Stimulated activated CD4-positive, alpha-beta T cell treated with anti-CD3 and anti-CD28 coated beads, Interleukin-2, amount 100 ng/mL, for 24 hours (primary cell): ENCODE measurements at places on chromosomes 1 and 21.

- no peak for DNase-seq
These were observed 240.0 kb downstream of the NUF2 start for GRCh38 chr1:163561580-163562295.

DNA sequence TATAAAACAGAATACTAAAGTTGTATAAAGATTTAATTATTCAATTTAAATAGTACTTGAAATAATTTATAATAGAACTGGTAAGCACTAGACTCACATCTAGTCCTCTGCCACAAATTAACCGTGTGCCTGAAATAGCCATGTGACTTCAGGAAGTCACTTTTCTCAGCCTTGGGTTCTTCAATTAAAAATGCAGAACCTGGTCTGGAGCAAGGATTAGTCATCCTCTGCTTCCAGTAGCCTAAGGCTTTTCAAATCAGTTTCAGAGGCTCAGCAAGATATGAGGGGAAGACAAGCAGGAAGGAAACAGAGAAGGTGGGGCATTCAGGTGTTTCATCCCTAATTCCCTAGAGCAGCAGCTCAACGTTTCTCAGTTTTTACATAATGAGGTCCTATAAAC lies 23.0 kb downstream of the DPH5 start:
- DNase-seq: no peak

DNA sequence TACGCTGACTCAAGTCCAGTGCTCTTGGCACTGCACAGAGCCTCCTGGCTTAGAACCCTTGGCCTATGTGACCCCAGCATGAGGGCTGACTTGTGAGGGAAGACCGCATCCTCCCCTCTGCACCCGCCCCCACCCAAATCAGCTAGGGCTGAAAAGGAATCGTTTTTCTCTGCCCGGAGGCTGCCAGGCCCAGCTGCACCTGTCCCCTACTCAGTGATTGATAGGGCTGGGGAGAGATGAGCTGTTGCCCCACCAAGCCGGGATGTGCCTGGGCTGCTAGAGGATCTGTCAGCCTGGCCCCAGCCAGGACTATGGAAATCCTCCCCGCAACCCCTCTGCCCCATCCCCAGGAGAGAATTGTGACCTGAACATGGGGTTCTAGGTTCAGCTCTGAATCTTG lies 20.6 kb downstream of the MYOG start:
- no peak for DNase-seq

- DNase-seq: no peak
These were observed 2.5 kb downstream of the IFI44 start for GRCh38 chr1:78652019-78652560.

DNA sequence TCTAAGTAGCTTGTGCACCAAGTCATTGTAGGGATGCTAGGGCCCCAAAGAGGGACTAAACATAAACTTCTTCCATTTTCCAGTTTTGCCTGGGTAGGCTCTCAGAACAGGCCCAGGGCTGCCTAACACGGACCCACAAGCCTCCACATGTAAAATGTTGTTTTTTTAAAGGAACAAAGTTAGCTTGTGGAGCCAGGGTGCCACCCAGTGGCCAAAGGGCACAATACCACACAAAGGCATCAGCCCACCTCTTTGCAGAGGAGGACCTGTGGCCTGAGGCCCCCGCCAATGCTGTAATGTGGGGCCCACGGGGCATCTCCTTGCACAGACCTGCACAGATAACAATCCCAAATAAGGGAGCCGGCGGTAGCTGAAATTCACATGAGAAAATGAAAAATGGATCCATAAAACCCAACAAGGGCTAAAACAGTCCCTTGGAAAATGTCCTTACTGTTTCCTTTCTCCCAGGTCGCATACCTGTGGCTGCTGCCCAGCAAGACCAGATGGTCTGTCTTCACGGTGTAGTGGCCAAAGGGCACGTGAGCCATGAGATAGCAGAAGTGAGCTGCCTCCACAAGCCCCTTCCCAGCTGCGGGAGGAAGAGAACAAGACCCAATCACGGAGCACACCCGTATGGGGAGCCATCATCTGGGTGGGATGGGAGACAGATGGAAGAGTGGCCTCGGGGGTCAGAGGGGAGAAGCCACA lies 23.8 kb downstream of the SEC16B start:
- DNase-seq: peak; percentile 47

- DNase-seq: no peak
These were observed 430 bp downstream of the BTG2 start for GRCh38 chr1:203305809-203306088.

GRCh38 chr1:2604844-2605508 lies 18.4 kb downstream of the PRXL2B start:
- DNase-seq: no peak

DNA sequence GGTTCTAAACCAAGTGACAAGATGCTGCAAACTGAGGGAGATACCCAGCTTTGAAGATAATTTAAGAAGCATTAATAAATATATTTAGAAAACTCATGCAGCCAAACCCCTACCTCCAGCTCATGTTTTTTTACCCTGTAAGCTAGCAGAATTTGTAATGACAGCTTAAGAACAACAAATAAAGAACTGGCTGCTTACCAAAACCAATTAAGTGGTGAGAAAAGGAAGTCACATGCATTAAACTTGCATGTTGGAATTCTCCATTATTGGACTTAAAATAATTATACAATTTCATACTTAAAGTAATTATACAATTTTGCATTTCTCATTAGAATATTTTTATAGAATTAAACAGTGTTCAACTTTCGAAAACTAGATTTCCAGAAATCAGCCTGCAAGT lies 75.6 kb upstream of the CNIH3 start:
- no peak for DNase-seq

- DNase-seq: no peak
These were observed 29.5 kb downstream of the DOP1B start for GRCh38 chr21:36186081-36186480.

DNA sequence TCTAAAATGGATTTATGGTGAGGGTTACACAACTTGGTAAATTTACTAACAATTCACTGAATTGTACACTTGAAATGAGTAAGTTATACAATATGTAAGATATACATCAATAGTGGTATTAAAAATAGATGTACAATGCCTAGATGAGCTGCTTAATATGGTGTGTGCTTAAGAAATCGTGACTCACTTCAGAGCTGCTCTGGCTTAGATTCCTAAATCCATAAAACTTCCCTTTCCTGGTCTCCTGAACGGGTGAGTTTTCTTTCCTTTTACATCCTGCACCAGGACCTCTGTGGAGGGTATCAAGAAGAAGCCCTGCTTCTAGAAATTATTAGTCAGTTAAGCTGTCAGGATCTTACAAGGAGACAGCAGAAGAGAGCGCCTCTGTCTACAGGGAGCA lies 30.4 kb downstream of the H3-3A start:
- DNase-seq: no peak

DNA sequence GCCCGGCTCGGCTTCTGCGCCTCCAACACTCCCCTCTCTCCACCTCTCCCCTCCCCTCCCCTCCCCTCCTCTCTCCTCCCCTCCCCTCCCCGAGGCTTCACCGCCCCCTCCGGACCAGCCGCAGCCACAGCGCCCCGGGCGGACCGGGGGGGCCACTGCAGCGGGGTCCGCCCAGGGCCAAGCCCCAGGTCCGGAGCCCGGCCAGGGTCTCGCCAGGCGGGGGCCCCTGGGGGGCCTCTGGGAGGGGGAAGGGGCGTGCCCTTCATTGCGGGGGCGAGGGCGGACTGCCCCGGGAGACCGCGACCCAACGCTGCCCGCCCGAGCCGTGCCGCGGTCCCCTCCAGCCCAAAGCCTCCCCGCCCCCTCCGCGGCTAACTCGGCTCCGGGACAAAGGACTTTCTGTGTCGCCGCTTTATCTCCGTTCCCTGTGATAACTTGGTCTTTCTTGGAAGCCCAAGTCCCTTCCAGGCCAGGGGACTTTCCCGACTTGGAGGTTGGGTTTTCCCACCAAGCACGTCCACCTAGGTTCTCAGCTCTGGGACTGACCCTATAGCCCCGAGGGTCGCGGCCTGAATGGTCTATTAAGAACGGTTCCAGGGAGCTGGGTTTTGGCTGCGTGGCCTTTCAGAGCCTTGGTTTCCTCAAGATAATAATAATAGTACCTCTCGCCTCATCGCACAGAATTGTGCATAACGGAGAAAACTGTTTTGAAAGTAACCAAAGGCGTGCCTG lies at the start of gene UBQLN4:
Gene UBQLN4 (minus strand): TSS at position 31 of the 732 bp plus-strand sequence. CDS start 97 bp downstream, outside the sequence.
- DNase-seq: peak; percentile 84

DNA sequence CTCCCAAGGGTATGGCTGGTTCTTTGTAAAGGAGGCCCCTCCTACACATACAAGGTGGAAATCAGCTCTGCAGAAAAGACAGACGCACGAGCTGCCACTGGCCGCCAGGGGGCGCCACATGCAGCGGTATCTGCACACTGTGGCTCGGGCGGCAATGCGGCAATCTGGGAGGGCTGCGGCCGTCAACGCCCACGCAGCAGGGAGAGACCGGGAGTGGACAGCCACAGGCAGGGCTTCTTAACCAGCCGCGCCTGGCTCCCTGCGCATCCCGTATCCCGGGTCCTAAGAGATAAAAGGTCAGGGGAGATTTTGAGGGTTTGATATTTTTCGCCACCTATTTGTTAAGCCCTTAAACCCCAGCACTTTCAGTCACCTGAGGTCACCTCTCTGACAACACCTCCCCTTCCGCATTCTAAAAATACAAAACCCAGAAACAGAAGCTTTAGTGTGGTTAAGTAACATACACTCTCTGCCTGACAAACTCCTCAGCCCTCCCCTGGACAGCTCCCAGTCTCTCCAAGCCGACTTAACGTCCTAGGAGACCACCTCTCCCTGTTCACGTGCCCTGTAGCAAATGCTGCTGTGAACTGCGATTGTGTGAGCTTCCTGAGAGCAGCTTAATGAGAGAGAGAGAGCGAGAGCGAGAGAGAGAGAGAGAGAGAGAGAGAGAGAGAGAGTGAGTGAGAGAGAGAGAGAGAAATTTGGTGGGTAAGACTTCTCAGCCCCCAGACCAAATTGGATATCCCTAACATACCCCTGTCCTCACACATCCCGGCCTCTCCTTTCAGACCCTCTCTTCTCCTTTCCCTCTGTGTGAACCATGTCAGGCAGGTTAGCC lies 13.5 kb upstream of the KCNA2 start:
- peak; percentile 92 for DNase-seq

DNA sequence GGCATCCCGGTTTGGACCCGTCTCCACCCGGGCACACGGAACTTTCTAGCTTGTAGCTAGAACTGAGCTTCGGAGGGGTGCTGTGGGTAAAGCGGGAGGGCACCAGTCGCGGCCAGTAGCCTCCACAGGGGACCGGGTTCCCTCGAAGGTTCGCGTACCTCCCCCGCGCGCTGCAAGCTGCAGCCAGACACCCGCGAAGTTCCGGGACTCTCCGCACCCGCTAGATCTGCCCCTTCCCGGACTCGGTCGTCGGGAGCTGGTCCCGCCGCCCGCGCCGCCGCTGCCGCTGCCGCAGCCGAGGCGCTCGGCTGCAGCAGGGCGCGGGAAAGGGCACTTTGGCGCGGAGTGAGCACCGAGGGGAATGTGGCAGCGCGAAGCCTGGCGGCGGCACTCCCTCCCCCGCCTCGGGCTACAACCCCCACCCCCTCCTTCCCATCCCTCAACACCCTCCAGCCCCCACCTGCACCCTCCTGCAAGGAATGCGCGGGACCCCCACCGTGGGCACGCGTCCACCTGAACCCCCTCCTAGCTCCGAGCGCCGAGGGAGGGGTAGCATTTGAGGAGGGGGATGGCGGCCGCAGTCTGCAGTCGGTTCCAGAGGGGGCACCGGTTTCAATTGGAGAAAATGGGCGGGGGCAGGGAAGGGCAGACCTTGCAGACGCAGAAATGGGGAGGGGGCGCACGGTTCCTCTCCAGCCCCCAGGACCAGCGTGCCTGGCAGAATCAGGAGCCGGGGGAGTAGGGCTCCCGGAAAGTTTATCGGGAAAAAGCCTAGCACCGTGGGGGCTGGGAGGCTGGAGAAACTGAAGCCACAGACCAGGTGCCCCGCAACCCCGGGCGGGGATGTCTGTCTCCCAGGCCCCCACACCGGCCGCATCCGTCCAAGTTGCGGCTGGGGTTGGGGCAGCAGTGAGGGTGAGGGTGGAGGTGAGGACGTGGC lies 968 bp downstream of the CSMD2 start:
- DNase-seq: no peak

DNA sequence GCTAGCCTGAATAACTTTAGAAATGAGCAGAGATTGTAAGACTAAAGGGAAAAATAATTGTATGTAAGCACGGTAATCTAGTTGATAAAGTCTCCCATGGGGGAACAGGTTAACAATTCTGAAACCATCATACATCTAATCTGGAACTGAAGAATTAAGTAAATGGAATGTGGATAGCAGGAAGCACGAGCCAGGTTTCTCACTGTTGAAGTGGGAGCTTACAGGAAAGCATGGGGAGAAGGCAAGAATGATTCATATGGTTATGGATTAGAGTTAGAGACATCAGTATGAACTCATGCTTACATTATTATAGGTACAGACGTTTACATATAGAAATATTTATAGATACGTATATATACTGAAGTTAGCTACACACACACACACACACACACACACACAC lies 83.0 kb downstream of the LEPR start:
- DNase-seq: no peak

- no peak for DNase-seq
These were observed 50.7 kb upstream of the EDARADD start for GRCh38 chr1:236343246-236343870.

GRCh38 chr21:45465611-45466329 lies 60.8 kb downstream of the COL18A1 start:
- DNase-seq: no peak

DNA sequence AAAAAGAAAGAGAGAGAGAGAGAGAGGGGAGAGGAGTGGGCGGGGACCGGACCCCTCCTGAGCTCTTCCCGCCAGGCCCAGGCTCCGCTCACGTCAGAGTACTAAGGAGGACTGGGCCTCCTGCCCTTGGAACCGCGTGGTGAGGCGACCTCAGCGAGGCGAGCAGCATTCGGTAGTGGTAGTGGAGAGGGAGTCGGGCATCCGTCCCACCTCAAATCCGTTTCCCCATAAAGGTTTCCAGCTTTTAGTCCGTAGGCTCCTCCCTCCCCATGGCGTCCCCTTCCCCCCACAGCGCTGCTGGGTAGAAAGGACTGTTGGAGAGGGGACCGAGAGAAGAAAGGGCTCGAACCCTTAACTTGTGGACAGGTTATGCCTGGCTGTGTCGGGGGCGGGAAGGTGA lies 124.4 kb upstream of the BARHL2 start:
- no peak for DNase-seq
